ENCODE measurements at places on chromosomes 11 and 22. TPM values are rescaled to one million over a fixed set of nuclear protein-coding genes. Genes with fewer than 3 reads are reported as not detected.

- no peak for DNase-seq
Measured at GRCh38 chr11:129965248-129965647, 37.4 kb downstream of the PRDM10 start.

GRCh38 chr22:20117633-20118299, 740 bp upstream of the TRMT2A start:
- DNase-seq = no peak

The FAM227A gene
- 4.5 TPM for polyA plus RNA-seq

DNA sequence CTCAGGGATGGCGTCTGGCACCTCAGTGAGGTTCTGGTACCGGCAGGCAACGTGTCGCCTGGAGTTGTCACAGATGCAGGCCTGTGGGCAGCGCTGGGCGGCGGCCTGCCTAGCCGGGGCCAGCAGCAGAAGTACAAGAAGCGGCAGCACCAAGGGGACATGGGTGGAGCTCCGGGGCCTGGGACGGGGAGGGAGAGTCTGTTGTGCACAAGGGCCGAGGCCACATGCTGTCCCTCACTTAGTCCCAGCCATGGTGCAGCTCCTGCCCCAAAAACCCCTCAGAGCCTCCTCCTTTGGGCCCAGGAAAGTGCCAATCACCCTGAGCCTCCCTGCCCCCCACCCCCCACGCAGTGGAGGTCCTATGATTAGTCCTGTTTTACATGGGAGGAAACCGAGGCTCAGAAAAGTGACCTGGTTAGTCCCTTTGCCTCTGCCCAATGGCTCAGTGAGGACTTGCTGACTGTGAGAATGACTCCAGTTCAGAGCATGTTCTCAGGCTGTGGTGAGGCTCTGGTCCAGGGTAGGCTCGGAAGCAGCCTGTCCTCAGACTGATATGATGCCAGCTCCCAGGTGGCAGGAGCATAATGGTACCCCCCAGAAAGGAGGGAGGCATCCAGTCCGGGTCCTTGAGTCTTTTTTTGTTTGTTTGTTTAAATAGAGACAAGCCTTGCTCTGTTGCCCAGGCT, 1.1 kb downstream of the CHADL start:
- no peak for DNase-seq

The CRYBB3 gene
- 0.42 TPM for polyA plus RNA-seq

The ANKK1 gene
- polyA plus RNA-seq = 0.45 TPM

DNA sequence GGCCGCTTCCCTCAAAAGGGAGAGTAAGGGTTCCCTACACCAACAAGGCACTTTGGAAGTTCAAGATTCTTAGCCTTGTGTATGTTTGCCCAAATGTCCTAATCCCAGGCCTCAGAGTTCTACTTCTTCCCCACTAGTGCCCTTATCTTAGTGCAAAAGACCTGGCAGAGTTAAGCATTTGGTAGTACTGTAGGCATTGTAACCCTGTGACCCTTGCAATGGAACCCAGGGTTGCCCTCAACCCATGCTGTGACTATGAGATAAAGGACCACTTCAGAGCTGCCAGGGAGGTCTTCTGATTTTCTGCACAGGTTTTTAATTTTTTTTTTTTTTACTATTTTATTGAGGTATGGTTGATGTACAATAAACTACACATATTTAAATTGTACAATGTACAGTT, 65.1 kb downstream of the C11orf65 start:
- no peak for DNase-seq

- no peak for DNase-seq
Measured at GRCh38 chr22:42960531-42961399, 54.2 kb downstream of the PACSIN2 start.

- DNase-seq = no peak
Measured at GRCh38 chr11:578276-579035, 2.2 kb downstream of the PHRF1 start.

- no peak for DNase-seq
Measured at GRCh38 chr11:125886997-125887372, 483 bp upstream of the HYLS1 start.

The ANO9 gene
- 9.0 TPM for polyA plus RNA-seq

GRCh38 chr11:2724653-2725367, 25.0 kb upstream of the KCNQ1OT1 start:
- no peak for DNase-seq

The LRRC32 gene
- polyA plus RNA-seq = 45.3 TPM

The OR4D10 gene
- not detected for polyA plus RNA-seq

DNA sequence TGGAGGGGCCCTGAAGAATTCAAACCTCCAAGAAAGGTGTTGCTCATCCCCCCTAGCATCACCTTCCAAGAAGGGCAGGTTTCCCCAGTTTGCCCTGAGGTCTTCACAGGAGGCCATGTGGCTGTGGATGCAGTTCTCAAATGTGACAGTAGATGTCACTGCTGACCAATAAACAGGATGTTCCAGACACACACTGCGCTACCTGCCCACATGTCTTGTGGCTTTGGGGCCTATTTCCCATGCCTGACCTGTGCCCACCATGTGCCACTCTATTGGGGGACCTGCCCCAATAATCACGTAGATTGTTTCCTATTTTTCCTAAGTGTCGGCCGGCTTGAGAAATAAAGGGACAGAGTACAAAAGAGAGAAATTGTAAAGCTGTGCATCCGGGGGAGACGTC, 4.5 kb downstream of the GSTT2 start:
- no peak for DNase-seq

DNA sequence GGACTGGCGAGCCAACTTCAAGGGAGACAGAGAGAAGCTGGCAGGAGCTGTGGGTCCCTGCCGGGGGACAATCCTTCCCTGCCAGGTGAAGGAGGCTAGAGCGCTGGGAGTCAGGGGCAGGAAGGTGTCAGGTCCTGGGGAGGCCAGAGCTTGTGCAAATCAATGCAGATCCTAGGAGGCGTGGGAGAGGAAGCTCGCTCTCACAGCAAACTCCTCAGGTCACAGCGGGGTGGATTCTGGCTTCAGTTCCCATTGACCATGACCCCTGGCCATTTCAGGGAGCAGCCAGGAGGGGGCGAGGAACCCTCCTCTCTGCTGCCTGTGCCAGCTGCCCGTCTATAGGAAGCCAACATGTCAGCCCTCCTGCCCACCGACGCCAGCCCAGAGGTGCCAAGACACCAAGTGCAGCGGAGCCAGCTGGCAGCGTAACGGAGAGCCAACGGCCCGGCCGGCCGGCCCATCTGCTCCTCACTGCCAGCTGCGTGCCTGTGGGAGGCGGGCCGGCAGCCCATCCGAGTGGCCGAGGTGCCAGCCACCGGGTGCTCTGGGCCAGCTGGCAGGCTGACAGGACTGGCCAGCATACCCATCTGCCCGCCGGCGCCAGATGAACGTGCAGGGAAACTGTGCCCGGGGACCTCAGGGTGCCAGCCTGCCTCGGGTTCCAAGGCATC, 374.8 kb downstream of the MIAT start:
- no peak for DNase-seq

- DNase-seq = peak; percentile 8
Measured at GRCh38 chr11:81987829-81988472, 745.7 kb downstream of the FAM181B start.

DNA sequence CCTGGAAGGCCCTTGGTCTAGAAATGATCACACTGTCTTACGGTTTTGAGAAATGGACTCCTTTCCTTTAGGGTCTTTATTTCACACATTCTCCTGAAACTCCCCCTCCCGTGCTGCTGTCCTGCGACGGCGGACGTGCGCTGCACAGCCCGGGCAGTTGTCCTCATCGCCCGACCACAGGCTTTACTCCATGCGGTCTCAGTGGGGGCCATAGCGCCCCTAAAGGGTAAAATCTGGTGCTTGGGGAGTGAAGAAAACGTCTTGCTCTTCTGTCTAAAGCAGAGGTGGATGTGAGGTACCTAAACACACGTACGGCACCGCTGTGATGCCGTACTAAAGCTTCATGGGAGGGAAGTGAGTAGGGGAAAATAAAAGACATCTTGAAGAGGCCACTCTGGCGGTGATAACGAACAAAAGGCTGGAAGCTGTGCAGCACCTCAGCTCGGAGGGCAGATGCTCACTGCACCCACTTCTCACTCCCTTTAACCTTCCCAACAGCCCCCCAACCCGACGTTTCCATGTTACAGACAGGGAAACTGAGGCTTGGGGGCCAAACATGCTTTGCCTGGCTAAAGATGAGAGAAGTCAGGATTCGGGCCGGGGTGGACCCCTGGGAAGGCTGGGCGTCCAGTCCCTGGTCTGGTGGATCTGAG, 22.6 kb downstream of the MPPED1 start:
- DNase-seq = no peak

- DNase-seq = no peak
Measured at GRCh38 chr11:103109818-103110388, 677 bp downstream of the DYNC2H1 start.

The OR8H3 gene
- polyA plus RNA-seq = not detected

DNA sequence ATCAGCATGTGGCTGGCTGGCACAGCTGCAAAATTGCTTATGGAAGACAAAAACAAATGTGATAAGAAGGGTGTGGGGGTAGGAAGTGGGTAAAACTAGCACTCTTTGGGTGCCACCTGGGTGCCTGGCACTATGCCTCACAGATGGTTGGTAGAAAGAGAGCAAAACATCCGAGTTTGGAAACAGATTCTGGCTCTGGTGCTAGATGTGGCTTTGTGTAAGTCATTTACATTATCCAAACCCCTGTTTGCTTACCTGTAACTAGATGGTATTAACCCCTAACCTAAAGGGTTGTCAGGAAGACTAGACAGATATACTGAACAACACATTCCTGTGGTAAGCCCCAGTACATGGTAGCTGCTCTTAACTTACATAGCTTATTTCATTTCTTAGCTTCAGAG, 905.6 kb downstream of the DLG2 start:
- DNase-seq = no peak

DNA sequence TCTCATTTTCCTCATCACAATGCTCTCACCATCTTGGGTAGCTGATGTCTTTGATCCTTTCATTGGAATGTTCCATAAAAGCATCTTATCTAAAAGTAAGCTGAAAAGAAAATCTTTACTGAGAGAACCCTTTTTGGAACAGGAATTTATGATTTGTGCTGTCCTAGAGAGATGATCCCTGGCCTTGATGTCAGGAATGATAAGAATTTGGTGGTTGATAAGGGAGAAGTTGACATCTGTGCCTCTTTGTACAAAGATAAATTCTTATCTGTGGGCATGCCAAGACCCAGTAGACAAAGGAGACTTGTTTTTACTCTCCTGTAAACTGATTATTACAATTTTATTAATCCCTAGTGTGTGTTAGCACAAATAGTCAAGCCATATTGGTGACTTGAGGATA, 36.9 kb downstream of the NAALAD2 start:
- DNase-seq = no peak

GRCh38 chr22:48585916-48586798, 1241.5 kb downstream of the BRD1 start:
- no peak for DNase-seq

GRCh38 chr22:26321469-26321913, 107.6 kb upstream of the ASPHD2 start:
- no peak for DNase-seq

- DNase-seq = no peak
Measured at GRCh38 chr11:11464555-11464954, 111.5 kb upstream of the CSNK2A3 start.

DNA sequence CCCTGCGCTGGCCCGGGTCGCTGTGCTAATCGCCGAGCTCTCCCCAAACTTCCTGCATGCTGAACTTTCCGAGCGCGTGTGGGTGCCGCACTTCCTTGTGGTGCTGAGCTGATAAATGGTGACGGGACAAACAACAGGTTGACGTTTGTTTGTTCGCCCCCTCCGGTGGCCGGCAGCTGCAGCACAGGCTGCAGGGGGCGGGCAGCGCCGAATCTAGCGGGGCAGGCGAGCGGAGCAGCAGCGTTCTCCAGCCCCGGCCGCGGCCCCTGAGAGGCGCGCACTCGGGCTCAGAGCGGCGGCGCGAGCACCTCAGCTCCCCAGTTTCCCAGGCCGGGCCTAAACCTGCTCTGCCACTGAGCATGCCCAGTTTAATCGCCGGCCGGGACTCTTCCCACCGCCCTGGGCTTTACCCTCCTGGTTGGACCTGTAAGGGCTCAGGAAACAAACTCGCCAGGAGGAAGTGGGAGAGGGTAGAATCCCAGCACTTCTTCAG, at the start of gene PDGFD:
TSS of gene PDGFD (minus strand) at position 120 of the 493 bp plus-strand sequence.
- DNase-seq = peak; percentile 59

- peak; percentile 68 for DNase-seq
Measured at GRCh38 chr22:38868886-38869381, 3.1 kb downstream of the CBX6 start.

The PNPLA3 gene
- 0.46 TPM for polyA plus RNA-seq

The CXCR5 gene
- not detected for polyA plus RNA-seq

- DNase-seq = peak; percentile 24
Measured at GRCh38 chr11:11022125-11022730, 164.4 kb upstream of the ZBED5 start.

- no peak for DNase-seq
Measured at GRCh38 chr11:14566331-14567063, 46.3 kb upstream of the PSMA1 start.
